ENCODE measurements at places on chromosomes 6 and 20. TPM values are rescaled to one million over a fixed set of nuclear protein-coding genes. Genes with fewer than 3 reads are reported as not detected.

PNISR gene
- 22.9 TPM for total RNA-seq

BTN1A1 gene
- total RNA-seq: not detected

GRCh38 chr6:156599978-156600590, 177.1 kb upstream of the ARID1B start:
- DNase-seq: no peak

DNA sequence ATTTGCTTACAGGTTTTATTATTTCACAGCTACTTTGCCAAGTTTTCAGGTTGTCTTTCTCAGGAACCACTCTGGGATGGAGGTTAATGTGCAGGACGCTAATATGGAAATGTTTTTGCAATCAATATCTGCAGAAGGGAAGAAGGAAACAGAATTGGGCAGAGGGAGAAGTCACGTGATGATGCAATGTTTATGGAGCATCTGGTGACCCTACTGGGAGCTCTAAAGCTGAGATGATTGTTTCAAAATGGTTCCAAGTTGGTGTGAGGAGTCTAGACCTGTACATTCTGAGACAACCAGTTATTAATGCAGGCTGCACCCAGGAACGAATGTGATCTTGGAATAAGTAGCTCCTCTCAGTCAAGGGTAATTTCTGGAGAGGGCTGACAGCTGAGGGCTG, 905.4 kb upstream of the FLRT3 start:
- DNase-seq: no peak

DNA sequence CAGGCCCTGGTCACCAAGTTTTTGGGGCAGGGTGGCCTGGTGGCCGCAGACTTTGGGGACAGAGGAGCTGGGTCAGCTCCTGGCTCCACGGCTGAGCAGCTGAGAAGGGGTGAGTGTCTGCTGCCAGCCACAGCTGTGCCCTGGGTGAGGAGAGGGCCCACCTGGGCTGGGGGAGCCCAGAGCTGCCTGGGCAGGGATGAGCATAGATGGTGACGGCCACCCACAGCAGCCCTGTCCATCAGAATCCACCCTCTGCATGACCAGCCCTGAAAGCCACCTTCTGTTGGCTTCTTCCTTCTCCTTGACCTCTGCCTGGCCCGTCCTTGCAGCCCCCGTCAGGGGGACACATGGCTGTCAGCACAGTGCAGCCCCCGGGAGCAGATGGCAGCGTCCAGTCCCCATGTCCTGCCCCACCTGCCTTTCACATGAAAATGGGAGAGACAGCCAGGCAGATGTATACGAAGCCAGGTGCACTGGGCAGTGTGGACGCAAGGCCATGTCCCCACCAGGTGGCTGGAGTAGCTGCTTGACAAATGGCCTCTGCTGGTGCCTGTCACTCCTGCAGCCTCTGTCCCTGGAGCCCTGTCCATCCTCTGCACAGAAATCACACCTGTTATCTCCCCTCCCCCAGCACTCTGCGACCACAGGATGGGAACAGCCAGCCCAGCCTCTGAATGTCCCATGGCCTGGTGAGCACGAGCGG, 220.8 kb downstream of the PREX1 start:
- no peak for DNase-seq

GRCh38 chr20:21360705-21361104, 36.6 kb downstream of the NKX2-4 start:
- DNase-seq: peak; percentile 23

- no peak for DNase-seq
These were observed 16.8 kb upstream of the ARID1B start for GRCh38 chr6:156760377-156760776.

Measured in H4 (cell line).